CD4-positive, alpha-beta T cell treated with Interleukin-12 subunit alpha and Interleukin-12 subunit beta, for 1 hour (primary cell): ENCODE measurements at places on chromosomes 16 and 17.
A peak's percentile ranks its signal among the peaks of the same experiment; 100 is the strongest.

- no peak for DNase-seq
Observed at GRCh38 chr17:68580236-68580770, 20.9 kb downstream of the FAM20A start.

- DNase-seq = no peak
Observed at GRCh38 chr16:86134802-86135461, 236.0 kb downstream of the IRF8 start.

- DNase-seq = no peak
Observed at GRCh38 chr16:84041881-84042280, 714 bp downstream of the SLC38A8 start.

GRCh38 chr17:20999841-21000532 is 42.8 kb downstream of the USP22 start:
- no peak for DNase-seq

- no peak for DNase-seq
Observed at GRCh38 chr17:9169116-9169515, 147.8 kb downstream of the NTN1 start.

DNA sequence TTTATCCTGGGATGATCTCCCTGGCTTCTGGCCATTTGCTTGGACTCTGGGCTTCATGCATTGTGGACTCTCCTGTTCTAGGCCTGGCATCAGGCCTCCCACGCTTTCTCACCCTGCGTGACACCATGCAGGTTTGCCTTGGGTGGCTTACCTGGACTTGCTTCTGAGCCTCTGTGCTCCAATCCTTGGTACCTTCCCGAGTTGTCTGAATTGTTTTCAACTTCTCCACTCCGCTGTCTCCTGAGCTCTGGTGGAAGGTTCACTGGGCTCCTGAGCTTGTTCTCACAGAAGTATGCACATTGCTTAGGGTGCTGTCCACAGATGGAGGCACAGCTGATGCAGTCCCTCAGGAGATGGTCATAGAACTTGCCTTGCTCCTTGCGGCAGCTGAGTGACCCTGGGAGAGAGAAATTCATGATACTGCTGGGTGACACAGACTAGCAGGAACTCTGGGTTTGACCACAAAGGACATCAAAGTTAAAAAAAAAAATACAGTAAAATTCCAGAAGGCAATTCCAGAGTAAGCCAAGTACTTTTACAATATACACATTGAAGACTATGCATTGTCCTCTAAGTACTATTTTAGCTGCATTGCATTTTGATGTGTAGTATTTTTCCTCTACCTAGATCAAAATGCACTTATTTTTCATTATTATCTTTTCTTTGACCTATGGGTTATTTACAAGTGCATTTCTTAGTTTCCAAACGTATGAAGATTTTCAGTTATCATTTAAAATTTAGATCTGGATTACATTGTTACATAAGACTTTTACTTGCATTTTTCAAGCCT is 23.1 kb downstream of the TNFRSF13B start:
- no peak for DNase-seq

DNA sequence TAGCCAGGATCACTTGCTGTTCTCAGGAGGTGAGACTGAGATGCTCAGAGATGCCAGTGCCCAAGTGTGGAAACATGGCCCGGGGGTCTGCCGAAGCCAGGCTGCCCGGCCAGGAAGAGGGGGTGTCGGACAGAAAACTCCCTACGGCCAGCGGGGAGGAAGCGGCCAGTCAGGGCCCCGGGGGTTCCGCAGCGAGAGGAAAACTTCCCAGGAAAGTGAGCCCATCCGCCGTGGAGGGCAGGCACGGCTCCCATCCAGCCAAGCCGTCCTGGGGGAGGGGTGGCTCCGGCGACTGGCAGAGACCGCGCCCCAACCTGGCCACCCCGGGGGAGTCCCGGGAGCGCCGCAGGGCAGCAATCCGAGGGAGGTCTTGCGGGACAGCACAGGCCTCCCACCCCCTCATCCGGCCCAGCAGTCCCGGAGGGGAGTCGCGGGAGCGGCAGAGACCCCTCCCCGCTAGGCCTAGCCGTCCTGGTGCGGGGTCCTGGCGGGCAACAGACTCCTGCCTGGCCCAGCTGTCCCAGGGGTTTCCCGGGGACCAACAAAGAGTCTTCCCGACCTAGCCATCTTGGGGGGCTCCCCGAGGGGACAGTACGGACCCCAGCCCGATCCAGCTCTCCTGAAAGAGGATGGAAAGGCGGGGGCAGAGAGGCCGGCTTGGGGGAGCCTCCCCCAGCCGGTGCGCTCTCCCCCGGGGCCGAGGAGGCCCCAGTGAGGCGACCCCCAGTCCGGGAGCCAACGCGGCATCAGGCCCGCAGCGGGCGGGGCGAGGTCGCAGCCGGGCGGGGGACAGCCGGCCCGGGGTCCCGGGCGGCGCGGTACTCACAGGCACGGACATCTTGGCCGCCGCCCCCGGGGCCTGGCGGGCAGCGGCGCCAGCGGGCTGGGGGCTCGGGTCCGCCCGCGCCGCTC is 13.8 kb upstream of the BCAR1 start:
- DNase-seq = no peak

DNA sequence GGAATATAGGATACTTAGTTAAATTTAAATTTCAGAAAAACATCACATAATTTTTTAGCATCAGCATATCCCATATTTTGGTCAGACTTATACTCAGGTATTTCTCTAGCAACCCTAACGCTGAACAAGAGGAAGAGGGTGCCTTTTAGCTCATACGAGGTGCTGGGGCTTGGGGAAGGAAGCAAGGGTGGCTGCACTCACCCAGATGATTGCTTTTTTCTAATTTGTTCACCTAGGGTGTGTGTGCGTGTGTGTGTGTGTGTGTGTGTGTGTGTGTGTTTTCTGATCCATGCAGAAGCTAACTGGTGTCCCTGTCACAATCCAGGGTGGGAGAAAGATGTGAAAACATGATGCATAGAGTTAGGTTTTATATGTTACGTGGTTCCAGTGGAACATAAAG is 81.2 kb downstream of the WNT3 start:
- DNase-seq = no peak

GRCh38 chr17:82175951-82176350 is 36.7 kb downstream of the CCDC57 start:
- no peak for DNase-seq

DNA sequence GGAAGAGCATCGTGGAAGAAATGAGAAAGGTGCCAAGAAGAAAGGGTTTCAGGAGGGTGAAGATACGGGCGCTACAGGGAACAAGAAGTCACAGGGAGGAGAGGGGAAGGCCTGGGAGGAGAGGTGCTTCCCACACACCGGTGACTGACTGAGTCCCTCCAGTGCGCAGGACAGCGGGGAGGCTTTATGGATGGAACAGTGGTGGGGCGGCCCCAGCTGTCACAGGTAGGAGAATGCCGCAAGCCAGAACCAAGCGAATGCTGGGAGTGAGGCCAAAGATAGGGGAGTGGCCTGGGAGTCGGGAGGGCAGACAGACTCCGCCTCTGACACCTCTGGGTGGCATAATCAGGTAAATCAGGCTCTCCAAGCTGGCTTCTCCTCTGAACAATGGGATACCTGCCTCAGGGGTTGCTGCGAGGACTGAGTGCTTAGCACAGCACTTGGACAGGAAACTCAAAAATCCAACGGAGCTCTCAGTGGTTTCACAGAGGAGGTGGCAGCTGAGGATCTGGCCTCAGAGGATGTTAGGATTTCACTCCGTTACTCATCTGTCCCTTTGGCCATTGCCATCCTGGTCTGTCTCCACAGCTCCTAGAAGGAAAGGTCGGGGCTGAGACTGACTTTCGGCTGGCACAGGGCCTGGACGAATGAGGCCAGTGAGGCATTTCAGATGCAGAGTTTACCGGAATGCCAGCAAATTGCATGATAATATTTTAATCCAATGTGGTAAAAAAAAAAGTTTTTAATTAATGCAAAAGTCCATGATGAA is 717 bp upstream of the CNP start:
- DNase-seq = peak; percentile 78

GRCh38 chr17:71412803-71413202 is 708.0 kb upstream of the SOX9 start:
- no peak for DNase-seq
